ENCODE measurements at places on chromosomes 2 and 18.

GRCh38 chr18:28408528-28408927 is 231.6 kb upstream of the CDH2 start:
- DNase-seq: no peak

DNA sequence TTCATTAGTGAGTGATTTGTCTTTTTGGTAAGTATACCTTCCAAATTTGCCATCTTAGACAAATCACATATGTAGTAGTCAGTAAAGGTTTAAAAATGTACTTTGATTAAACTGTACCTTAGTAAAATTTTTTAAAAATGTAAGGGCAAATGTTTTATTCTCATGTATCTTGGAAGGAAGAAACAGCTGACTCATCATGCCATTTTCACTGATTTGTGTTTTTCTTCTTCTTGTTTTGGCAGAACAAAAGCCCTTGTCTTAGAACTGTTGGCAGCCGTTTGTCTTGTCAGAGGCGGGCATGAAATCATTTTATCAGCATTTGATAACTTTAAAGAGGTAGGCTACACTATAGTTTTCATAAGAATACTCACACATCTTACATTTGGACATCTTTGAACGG is 136.5 kb downstream of the PRPF40A start:
- no peak for DNase-seq

GRCh38 chr2:128625421-128625820 is 306.8 kb upstream of the HS6ST1 start:
- DNase-seq: no peak

GRCh38 chr2:202687276-202687675 is 52.5 kb downstream of the FAM117B start:
- no peak for DNase-seq

GRCh38 chr2:75655861-75656260 is 9.3 kb downstream of the MRPL19 start:
- no peak for DNase-seq

All from NCI-H1417 (cell line).